ENCODE measurements at places on chromosomes 2 and 18. TPM values are rescaled to one million over a fixed set of nuclear protein-coding genes. Genes with fewer than 3 reads are reported as not detected.
A peak's percentile ranks its signal among the peaks of the same experiment; 100 is the strongest.

AMMECR1L gene
- 15.4 TPM for total RNA-seq

SKOR2 gene
- not detected for total RNA-seq

OSBPL6 gene
- 2.0 TPM for total RNA-seq

STAMBP gene
- total RNA-seq = 38.7 TPM

DNA sequence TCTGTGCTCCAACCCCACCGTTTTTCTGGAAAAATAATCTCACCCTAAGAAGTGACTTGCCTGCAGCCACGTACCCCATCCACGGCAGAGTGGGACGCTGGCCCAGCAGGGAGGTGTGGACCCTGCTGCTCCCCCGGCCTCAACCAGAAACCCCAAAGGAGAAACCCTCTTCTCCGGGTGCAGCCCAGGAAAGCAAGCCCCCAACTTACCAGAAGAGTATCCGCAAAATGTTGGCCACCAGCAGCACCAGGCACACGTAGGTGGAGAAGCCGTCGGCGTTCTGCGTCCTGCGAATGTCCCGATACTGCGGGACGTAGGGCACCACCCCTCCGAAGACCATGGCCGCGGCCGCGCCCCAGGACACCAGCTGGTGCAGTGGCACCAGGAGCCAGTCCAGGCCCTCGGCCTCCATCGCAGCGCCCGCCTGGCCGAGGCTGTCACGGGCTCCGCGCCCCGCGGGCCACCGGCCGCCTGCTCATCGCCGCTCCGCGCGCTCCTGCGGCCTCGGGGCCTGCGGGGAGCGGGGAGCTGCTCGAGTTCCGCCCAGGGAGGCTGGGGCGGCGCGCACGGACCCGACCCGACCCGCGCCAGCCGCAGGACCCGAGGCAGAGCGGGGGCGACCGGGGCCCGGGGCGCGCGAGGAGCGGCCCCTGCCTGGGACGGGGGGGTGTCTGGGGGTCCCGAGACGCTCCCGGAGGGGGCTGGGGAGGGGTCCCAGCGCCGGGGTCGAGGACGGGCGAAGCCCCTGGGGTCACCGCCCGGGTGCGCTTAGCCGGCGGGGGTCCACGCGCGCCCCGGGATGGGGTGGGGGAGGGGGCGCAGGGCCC lies 725 bp downstream of the SLC66A2 start:
- DNase-seq = peak; percentile 84

DNA sequence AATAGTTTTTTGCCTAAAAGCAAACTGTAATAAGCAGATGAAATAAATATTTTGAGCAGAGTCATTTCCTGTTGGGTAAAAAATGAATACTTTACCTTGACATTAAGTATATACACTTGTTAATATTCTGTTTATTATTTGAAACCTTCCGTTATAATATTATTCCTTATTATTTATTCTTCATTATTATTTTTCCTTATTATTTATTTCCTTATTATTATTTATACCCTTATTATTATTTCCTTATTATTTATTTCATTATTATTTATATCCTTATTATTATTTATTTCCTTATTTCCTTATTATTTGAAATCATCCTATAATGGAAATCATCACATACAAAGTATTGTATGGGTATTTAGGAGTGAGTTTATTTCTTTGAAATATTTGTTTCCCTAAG lies 232.2 kb upstream of the RBBP8 start:
- DNase-seq = no peak

- DNase-seq = no peak
These were observed 20.9 kb downstream of the RAB10 start for GRCh38 chr2:26054598-26055348.

DNA sequence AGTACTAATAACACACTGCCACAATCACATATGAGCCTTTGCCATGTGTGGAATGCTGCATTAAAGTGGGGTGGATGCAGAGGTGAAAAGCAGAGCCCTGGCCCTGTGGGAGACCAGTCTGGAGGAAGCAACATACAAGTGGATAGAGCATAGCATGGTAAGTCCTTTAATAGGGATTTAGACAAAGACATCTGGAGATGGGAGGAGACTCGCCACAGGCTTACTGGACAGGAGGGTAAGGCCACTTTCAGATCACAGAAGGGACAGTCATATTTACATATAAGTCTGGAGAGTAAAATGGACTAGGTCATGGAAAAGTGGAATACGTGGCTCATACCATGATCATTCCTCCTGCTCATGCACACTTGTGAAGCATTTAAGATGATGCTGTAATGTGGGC lies 84.3 kb downstream of the PPP1R1C start:
- no peak for DNase-seq

DNA sequence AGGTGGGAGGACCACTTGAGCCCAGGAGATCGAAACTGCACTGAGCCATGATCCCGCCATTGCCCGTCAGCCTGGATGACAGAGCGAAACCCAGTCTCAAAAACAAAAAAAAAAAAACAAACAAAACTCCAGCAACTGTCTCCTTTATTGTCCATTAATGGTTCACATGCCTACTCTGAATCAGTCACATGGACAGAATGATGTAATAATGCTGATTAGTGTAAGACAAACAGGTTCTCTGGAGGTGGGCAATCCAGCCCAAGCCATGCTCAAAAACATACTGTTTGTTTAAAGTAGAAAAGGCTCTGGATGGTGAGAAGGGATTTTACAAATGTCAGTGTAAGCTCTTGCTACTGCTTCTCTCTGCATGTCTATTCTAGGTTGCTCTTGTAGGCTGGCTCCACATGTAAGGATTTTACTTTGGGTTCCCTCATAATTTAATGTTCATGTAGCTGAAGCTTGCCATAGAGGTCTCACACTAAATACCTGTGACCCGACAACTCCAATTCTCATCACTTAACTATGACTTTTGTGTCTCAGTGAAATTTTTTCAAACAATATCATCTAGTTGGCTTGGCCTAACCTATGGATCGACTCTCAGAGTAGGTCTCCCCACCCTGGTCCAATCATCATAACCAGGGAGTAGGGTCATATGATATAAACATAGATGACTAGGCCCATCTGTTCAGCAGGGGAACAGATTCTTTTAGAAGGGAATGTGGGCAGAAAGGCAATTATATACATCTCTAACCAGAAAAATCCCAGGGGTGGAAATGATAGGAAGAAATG lies 83.9 kb upstream of the SLC39A10 start:
- DNase-seq = no peak

DNA sequence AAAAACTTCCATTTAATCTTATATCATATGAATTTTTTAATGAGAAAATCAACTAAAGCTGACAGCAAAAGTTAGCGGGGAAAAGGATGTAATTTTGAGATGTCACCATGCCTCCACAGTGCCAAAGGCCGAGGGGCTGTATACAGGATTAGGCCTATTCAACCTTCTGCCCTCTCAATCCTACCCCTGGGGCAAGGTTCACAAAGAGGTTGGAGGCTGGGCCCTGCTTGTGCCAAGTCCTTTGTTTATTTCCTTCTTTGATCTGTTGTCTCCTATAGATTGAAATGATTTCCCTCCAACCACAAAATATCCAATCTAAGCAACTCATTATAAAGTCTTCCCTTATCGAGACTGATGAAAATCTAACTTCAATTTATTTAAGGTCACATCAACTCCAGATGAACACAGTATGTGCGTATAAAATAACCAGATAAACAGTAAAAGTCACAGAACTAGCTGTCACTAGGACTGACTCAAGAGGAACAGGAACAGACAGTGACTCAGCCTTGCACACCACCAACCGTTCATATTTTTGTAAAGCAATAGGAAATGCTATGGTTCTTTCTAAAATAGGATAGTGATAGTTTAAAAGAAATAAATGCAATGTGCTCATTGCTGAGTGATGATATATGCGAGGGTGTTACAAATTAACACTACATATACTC lies 95.8 kb downstream of the SLC25A12 start:
- no peak for DNase-seq
